ENCODE measurements at places on chromosomes 12 and 14.

GRCh38 chr12:52646613-52647012 lies 5.4 kb downstream of the KRT2 start:
- no peak for DNase-seq

- no peak for DNase-seq
Observed at GRCh38 chr14:68458840-68459469, 333.9 kb downstream of the ZFP36L1 start.

DNA sequence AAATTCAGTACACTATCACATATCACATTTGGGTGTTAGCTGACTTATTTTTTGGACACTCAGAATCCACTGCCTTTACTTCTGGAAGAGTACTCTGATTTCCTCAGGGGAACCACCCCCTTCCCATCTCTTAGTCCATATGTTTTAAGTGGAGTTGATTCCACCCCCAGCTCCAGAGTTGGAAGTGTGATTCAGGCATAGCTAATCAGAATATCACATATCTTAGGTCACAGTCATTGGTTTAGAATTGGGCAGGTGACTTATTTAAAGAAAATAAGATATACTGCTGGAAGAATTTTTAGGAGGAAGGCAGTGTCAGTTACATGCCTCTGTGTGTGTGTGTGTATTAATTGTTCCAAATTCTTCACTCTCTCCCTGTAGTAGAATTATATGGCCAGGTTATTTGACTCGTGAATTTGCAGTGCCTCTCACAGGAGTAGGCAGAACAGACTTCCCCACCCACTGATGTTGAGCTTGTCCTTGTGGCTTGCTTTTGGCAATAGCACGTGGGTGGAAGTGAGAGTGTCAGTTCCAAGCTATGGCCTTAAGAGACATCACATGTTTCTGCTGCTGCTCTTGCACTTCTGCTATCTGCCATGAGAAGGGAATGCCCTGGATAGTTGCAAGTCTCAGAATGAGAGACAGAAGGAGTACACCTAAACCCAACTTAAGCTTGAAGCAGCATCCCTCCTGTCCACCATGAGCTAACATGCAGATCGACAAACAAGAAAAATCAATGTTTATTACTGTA lies 6.4 kb upstream of the GAS2L3 start:
- DNase-seq, result no peak

DNA sequence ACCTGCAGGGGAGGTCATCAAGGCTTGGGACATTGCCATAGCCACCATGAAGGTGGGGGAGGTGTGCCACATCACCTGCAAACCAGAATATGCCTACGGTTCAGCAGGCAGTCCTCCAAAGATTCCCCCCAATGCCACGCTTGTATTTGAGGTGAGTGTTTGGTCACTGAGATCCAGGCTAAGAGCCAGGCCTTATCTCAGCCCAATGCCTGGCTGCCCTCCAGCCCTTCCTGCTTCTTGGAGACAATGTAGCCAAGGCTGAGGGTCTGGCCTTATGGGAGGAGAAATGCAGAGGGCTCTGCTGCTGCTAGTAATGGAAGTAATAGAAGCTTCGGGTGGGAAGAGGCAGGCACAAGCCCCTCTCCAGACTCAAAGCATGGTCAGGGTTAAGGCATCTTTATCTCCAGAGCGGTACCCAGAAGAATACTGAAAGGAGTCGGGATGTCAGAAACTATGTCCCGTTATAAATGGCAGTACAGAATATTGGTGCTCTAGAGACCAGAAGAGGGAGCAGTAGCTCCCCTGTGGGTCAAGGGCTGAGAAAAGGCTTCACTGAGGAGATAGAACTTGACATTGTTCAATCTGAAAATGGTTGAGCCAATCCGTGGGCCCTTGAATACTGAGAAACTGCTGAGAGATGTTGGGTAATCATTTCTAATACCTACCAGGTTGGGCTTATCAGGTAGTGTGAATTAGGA lies 3.1 kb downstream of the FKBP4 start:
- DNase-seq, result no peak

GRCh38 chr12:123888989-123889388 lies 83.6 kb downstream of the CCDC92 start:
- no peak for DNase-seq

DNA sequence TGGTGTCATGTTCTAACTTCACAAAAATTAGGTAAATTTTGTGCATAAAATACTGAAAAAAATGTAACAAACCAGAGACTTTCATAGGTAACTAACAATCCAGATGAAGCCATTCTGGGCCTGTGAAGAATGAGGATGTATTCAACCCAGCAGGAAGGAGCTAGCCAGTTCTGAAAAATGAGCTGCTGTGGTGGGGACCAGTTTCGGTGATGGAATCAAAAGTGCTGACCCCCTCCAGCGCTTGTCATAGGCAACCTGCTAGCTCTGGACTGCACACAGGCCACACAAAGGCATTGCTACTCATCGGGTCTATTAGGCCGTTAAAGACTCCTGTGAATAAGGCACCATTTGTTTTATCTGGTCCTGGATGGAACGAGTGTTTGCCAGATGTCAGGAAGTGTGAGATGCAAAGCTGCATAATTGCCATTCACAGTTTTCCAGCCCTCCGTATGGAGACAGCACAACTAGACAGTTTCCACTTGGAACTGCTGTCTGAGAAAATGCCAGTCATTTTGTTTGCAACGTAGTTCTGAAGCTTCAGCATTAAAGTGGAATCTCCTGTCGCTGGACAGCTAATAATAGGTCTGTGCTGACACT lies 3.3 kb upstream of the RIMBP2 start:
- DNase-seq, result no peak

GRCh38 chr12:24795699-24796347 lies 153.1 kb downstream of the BCAT1 start:
- DNase-seq, result no peak

DNA sequence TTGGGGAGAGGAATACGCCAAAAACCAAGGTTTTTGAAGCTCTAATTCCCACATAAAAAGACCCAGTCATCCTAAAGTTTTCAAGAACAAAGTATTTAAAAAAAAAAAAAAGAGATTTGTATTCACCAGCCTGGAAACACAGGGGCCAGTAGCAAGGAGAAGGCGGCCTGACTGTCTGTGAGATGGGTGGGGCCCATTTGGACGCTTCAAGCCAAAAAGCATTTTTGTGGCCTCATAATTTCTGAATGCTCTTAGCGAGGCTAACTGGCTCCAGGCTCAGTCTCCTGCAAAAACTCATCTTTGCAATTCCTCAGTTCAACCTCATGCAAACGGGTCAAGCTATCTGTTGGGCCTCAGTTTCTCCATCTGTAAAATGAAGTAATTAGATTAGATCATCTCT lies 514.1 kb downstream of the MED13L start:
- no peak for DNase-seq
